ENCODE measurements at places on chromosomes 16 and 17.

GRCh38 chr17:48592577-48592976 lies 1.0 kb downstream of the HOXB5 start:
- no peak for DNase-seq

GRCh38 chr17:13429201-13429600 lies 172.5 kb downstream of the HS3ST3A1 start:
- DNase-seq, result no peak

DNA sequence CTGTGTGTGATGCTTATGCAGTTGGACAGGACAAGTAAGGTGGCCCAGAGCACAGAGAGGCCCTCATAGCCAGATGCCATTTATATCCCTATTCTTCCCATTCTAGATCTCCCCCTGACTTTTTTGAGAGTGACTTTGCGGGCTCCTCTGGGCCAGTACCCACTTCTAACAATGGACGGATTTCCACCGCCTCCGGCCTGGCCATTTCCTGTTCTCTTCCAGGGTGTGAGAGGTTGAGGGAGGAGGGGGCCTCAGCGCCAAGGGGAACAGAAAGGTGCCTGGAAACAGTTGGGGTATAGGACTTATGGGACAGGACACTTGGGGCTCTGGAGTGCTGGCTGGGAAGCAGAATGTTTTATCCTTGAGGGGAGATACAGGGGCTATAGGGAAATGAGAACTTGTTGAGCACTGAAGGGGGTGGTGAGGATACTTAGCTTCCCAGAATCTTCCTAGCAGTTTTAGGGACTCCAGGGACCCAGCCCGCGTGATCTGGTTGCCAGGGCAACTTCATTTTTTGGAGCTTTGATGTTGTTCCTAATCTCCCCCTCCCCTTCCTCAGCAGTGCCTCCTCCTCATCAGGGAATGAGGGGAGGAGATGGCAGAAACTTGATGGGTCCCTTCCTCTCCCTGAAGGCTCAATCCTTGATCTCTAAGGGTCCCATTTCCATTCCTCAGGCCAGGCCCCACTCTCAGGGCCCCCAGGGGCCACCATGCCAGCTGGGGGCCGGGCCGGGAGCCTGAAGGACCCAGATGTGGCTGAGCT lies 3.6 kb downstream of the TAOK2 start:
- no peak for DNase-seq

DNA sequence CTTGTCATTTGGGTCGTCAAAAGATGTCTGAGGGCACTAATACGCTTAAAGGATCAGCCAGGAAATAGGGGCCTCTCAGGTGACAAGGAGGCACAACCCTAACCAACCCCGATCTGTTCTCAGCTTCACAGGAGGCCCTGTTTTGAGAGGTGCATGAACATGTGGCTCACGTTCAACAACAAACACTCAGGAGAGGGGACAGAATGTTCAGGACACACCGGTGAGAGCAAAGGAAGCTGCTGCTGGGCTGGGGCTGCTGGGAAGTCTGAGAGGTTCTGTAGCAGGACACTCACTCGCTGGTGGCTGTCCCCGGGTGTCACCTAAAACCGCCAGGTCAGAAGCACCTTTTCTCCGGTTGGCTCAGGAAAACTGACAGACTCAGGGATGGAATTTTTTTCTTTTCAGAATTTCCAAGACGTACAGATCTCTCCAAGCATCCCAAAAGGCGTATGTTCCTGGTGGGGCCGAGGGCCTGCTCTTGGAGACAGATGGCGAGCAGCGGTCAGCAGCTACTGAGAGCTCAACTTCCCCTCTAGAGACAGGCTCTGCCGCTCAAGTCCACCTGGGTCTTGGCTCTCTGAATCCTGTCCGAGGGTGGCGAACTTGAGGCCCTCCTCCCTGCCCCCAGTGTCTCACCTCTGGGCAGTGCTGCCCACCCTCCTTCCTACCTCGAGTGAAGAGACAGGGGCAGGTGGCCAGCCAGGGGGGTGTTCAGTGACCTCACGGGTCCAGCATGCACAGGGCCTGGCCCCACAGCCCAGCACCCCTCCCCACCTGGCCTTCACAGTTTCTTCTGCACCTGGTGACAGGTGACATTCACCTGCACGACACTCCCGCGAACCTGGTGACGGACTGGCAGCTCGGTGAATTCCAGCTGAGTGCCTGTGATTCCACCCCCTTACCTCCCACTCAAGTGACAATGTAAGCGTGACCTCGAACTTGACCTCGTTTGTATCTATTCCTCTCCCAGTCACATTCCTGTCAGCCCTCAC lies 22.9 kb downstream of the CLUH start:
- DNase-seq, result peak; percentile 13

DNA sequence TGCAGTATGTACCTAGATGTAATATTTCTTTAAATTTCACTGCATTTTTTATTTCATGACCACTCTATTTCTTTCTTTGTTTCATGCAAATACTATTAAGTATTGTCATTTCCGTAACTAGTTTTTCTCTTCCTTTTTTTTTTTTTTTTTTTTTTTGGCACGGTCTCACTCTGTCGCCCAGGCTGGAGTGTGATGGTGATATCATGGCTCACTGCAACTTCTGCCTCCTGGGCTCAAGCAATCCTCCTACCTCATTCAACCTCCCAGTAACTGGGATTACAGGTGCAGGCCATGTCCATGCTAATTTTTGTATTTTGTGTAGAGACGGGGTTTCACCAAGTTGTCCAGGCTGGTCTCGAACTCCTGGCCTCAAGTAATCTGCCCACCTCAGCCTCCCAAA lies 70.7 kb downstream of the TMEM114 start:
- DNase-seq, result no peak

- no peak for DNase-seq
Observed at GRCh38 chr17:36600936-36601302, 464 bp upstream of the MRM1 start.

DNA sequence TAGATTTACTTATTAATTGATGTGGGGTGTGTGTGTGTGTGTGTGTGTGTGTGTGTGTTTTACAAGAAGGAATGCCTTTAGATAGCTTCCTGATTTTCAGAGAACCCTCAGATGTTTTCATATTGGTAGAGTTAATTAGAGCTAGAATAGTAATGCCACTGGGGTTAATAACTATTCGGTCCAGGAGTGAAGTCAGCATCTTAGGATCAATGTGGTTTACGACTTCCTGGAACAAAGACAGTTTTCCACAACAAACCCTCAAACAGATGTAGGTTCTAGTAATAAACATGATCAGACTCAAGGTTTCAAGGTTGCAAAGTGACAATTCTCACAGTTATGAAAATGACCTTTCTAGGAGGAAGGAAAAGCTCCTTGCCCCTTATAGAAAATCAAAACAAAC lies 12.2 kb upstream of the SLC52A1 start:
- no peak for DNase-seq
